A172 (cell line): ENCODE measurements at places on chromosomes 12 and 14. TPM values are rescaled to one million over a fixed set of nuclear protein-coding genes. Genes with fewer than 3 reads are reported as not detected.

RERG gene
- not detected in 2 replicates for total RNA-seq

DNA sequence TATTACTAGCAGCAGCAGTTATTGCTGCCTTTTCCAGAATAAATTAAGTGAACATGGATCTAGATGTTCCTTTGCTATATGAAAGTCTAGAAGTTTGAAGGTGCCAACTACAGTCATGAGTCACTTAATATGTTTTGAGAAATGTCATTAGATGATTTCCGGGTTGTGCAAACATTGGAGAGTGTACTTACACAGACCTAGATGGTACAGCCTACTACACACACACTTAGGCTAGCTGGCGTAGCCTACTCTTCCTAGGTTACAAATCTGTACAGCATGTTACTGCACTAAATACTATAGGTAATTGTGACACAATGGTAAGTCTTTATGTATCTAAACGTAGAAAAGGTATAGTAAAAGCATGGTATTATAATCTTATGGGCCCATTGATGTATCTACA lies 368.1 kb downstream of the PDZRN4 start:
- DNase-seq = no peak

PHC1 gene
- total RNA-seq = 6.6 and 7.3 TPM in 2 replicates

GRCh38 chr14:89621791-89622638 lies 205.0 kb upstream of the FOXN3 start:
- DNase-seq = no peak

DNA sequence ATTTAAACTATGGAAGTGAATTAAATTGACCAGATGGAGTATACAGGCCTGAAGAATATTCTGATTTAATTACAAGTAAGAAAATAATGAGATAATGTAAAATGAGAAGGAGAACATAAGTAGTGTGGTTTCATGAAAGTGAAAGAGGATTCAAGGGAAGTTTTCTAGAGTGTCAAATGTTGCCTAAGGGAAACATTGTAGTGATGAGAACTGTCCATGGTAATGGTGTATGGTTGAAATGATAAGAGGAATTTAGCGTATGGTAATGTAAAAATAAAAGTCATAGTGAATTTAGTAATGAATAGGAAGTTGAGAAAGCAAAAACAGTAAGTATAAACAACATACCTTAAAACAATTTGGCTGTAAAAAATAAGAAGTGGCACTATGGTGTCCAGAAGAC lies 1954.6 kb upstream of the FLRT2 start:
- DNase-seq = no peak

DNA sequence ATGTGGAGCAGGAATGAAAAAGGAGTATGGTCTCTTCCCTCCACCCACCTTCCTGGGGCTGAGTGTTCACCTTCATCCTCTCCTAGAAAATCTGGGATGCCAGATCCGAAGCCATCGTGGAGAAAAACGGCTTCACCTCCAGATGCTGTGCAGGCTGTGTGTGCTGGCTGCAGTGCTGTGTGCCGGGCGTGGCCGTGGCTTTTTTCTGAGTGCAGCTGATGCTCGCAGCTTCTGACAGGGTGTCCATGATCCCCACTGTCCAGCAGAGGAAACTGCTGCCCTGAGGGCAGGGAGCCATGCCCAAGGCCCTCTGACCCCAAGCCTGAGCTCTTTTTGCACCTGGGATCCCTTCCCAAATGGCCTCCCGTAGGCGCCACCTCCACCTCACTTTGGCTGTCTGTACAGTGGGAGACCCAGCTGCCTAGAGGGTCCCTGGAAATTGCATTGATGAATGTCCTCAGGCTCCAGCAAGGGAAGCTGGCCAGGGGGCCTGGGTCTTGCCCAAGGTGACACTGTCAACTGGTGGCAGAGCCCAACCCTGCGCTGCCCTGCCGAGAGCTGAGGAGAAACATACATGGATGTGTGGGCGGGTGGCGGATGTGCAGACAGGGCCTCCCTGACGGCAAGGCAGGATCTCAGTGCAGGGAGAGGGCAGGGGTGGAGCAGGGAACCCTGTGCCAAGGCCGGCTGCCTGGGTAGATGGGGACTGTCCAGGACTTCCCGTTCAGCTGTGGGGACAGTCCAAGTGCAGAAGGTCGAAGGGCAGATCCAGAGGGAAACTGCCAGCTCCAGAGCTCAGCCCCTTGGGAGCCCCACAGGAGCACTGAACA lies 53.3 kb downstream of the BEGAIN start:
- no peak for DNase-seq

DNA sequence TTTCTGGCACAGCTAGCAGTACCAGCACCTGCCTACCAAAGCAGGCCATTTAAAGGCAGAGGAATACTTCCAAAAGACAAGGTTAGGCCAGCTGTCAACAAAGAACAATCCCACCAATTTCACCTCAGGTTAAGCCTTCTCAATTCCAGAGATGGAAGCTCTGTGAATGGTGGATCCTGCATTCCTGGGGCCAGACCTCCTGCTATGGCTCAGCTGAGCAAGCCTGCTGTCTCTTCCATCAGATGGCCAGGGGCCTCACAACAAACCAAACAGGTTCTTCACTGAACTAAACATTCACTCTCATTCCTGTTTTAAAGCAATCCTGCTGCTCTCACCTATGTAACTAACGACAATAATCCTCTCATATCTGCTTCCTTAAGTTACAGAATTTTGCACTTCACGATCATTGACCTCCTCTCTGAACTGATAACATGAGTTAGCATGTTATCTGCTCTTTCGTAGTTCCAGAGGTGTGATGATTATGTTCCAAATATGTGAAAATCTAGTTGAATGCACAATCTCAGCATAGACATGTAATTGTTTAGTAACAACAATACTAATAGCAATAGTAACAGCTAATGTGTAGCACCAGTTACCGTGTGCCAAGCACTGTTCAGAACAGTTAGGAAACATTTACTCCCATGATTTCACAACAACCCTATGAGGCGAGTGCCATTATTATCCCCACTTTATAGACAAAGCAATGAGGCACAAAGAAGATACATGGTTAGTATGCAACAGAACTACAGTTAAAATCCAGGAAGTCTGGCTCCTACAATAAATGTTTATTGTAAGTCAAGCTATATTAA lies 73.2 kb downstream of the SLC2A13 start:
- DNase-seq = no peak

DNA sequence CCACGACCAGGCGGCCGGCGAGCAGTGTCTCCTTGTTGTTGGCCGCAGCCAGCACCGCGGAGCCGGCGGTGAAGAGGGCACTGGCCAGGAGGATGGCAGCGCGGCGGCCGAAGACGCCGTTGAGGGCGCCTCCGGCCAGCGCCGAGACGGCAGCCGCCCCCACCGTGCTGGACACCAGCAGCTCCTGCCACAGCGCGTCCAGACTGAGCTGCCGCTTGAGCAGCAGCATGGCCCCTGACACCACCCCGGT lies 691 bp downstream of the SLC2A13 start:
- DNase-seq = no peak

DNA sequence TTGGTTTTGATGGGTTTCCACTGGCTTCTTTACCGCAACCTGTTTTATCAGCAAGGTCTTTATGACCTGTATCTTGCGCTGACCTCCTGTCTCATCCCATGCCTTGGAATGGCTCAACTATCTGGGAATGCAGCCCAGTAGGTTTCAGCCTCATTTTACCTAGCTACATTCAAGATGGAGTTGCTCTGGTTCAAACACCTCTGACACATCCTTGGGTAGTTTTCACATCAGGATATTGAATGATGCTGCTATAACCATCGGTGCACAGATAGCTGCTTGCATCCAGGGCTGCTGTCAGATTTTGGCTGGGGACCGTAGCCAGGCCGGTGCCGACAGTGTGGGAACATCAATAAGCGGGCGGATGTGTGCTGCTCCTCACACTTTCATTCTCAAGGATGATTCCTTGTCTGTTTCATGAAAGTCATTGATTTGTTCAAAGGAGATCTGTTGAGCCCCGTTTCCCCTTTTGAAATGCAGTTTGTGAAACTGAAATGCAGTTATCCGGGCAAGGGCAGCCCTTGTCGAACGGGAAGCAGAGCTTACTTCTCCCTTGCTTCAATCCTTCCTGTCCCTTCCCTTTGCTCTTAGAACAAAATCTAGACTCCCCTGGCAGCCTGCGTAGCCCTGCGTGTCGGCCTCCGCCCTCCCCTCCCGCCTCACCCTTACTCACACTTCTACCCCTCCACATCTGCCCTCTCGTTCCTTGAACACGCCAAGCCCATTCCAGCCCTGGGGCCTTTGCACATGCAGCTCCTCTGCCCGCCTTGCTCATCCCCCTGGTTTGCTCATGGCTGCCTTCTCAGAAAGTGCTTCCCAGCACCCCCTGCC lies 49.2 kb upstream of the NCOR2 start:
- no peak for DNase-seq

DNA sequence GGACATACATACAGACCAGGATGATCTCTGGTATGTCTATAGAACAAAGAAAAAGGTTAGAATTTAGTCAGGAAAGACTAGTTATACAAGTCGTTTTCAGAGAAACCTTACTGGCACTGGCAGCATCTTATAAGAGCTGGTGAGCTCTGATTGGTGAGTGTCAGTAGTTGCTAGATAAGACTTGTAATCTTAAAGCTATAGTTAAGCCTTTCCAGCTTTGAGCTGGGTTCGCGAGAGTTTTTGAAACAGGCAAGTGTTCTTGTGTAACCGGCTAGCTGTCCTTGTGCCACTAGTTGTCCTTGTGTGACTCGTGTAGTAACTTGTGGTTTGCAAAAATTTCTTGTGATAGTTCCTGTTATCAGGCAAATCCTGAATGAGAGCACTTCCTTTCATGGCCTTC lies 740.9 kb downstream of the GALC start:
- no peak for DNase-seq

GRCh38 chr14:100091386-100091785 lies 26.2 kb downstream of the EVL start:
- no peak for DNase-seq

DNA sequence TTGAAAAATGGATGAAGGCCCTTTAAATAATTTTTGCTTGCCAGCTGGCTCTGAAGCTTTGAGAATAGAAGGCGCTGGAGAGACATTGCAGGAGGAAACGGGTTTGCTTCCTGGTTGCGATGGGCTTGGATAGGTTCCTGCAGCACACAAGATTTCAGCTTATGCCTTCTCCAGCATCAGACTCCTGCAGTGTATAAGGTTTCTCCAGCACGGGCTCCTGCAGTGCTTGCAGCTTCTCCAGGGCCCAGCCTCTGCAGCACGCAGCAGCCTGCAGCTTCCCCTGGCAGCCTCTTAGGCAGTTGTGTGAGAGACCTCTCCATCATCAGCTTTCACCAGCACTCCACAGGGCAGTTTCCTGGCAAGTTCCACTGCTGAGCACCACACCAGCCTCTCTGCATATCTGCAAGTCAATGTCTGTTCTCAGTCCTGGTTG lies 78.7 kb upstream of the ZDHHC17 start:
- peak; percentile 17 for DNase-seq

FGF23 gene
- not detected in 2 replicates for total RNA-seq

- DNase-seq = no peak
Observed at GRCh38 chr14:61121355-61121787, 140.3 kb downstream of the SLC38A6 start.

DNA sequence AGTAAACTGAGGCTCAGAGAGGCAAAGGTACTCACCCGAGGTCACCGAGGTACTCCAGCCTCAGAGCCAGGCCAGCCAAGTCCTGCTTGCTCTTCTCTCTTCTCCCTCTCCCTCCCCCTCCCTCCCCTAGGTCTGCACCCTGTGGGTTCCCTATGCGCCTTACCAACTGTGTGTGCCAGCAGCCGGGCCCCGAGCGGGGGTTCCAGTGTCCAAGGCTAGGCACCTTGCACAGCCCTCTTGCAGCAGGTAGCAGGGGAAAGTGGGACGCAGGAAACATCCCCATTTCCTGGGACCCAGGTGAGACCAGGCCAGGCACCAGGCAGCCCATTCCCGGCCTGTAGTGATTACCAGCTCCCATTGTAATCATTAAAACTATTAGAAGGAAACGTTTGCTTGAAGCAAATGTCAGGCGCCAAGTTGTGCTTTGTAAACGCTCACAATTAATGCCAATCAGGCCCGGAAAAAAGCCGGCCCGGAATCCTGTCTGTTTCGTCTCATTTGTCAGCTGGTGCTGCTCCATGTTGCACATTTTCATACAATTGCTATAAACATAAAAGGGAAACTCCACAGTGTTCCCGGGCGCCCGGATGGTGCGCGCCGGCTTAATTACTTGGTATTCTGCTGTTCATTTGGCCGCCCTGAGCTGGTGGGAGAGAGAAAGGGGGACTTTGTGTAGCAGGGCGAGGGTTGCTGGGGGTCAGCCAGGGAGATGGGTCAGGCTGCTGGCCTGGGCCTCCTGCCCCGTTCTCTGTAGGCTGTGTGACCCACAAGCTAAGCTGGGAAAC lies 11.9 kb downstream of the FAM222A start:
- DNase-seq = no peak

- no peak for DNase-seq
Observed at GRCh38 chr14:44463356-44464004, 43.6 kb downstream of the FSCB start.

DNA sequence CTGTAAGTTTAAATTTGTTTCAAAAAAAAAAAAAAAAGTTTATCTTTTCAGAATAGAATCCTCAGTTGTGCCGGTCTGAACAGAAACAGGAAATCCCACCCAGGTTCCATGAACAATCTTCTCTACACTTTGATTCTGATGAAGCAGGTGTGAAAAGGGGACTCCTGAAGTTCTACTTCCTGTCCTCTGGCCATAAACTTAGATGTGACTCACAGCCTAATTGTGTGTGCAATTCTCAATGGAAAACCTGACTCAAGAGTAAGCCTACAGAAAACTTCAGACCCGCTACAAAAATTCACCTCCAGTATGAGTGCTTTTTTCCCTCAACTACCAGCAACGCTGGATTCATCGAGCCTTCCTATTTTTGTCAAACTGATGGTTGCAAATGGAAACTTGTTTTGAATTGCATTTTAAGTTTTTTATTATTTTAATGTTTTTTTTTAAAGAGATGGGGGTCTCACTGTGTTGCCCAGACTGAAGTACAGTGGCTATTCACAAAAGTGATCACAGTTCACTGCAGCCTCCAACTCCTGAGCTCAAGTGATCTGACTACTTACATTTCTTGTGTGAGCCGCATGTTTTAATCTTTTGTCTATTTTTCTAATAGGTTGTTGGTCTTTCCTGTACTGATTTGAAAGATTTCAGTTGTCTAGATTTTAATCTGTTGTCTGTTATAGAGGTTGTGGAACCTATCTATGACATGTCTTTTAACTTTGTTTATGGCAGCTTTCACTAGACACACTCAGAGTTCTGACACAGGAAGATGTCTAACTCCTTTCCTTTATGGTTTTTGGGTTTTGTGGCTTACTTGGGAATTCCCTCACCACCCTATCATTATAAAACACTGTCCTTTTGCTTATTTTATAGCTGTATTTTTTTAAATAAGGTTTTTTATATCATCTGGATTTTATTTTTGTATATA lies 37.6 kb downstream of the ATG14 start:
- peak; percentile 40 for DNase-seq
